ENCODE measurements at places on chromosomes 5 and 9.

DNA sequence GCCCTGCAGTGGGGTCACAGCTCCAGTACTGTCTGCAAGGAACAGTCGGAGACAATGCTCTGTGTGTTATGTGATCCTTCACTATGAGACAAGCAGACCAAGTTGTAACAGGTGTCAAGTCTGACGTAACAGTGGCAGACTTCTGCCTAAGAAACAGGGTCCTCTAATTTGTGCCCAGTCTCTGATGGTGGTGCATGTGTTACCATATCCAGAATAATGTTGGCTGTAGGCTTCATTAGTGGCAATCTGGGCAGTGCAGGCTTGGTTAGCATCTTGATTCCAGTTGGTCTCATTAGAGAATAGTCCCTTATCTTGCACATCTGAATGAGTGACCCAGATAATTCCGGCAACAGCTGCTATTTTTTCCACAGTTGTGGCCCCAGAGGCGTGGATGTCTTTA lies 33.8 kb downstream of the ZNF131 start:
- no peak for DNase-seq

GRCh38 chr5:122022966-122023365 lies 55.1 kb downstream of the LOX start:
- no peak for DNase-seq

GRCh38 chr5:34667705-34668104 lies 11.6 kb downstream of the RAI14 start:
- DNase-seq: no peak

DNA sequence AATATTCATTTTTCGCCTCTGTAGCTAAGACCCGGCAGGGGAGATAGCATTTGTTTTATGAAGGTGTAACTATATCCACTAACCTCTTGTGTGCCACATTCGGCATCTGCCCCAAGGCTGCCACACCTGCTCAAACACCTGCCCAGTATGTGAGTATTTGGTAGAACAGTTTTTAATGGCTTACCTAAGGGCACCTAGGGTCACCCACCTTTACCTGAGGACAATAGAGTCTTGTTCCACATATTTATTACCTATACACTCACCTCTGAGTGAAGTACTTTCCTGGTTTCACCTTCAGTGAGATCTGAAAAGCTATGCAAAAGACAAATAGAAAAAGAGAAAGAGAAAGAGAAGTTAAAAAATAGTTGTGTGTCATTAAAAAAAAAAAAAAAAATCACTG lies 68.0 kb upstream of the PIP5K1B start:
- DNase-seq: no peak

GRCh38 chr9:106947106-106947900 lies 84.3 kb downstream of the ZNF462 start:
- DNase-seq: no peak

Measured in HL-60 (cell line).